ENCODE measurements at places on chromosomes 13 and 19.

DNA sequence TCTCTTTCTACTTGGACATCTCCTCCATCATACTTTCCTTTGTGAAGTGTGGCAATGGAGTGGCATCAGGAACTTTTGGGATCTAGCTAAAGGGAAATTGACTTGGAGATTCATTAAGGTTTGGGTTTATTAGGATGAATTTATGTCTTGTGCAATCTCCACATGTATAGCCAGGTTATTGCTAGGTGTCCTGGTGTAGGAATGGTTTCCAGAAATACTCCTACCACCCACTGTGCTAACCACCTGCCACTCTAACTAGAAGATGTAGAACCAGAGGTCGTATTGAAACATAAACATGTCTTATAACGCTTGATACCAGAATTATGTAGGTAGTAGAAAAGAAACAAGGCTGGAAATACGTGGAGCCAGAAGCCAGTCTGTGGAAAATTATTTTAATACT is 38.1 kb upstream of the MED4 start:
- no peak for DNase-seq

- no peak for DNase-seq
These were observed 13.3 kb downstream of the KCNC3 start for GRCh38 chr19:50315773-50316448.

- DNase-seq: peak; percentile 20
These were observed 30.4 kb upstream of the CYP4F8 start for GRCh38 chr19:15584541-15585115.

DNA sequence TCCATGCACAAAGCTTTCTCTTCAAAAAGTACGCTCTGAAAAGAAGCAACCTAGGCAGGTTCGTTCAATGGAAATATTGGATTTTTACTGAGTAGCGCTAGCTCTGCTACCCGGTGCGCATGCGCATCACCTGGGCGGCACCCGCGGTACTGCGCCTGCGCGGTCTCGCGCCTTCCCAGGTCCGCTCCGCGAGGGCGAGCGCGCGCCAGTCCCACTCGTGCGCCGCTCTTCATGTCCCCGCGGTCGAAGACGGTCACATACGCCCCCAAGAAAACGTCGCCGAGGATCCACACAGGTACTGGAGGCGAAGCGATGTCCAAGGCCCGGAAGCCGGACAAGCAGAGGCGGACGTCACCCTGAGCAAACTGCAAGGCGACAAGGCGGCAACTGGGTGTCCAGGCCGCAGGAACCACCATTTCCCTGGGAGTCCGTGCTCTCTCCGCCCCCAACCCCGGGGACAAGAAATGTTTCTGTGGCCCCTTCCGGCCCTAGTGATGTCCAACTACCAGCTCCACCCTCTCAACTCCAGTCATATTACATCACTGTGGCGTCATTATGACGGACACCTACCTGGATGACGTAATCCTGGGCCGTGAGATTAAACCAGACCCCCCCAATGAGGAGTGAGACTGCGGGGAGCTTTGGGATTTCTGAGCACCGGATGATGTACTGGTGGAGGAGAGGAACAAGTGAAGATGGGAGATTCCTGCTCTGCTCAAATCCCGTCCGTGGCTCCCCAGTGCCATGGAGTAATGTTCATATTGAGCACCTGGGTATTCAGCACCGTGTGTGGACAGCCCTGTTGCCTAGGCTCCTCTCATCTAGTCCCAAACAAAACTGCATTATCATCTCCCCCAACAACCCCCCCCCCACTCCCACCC is 4.8 kb upstream of the KCNC3 start:
- DNase-seq: no peak

DNA sequence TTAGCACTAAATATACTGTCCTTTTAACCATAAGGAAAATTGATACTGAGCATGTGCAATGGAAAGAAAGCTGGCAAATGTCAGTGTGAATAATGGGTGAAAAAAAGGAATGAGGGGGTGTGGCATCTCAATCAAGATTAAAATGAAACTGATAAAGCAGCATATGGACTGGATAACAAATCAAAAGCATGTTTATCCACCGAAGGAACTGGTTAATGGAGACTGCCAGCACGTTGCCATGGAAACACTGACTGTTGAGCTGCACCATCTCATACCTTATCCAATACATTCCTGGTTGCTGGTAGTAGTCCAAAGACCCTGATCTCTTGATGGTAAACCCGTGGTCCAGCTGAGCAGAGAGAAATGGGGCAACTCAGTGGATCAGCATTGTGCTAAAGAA is 311.4 kb upstream of the MAB21L1 start:
- no peak for DNase-seq

DNA sequence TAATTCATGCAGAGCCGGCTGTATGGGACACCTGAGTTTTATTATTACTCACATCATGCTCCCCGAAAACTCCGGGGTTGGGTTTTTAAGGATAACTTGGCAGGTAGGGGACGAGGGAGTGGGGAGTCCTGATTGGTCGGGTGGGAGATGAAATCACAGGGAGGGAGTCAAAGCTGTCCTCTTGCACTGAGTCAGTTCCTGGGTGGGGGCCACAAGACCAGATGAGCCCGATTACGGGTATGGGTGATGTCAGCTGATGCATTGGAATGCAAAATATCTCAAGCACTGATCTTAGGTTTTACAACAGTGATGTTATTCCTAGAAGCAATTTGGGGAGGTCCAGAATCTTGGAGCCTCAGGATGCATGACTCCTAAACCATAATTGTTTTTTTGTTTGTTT is 18.6 kb upstream of the COG3 start:
- DNase-seq: no peak

GRCh38 chr19:39412100-39412866 is at the start of gene PLEKHG2:
TSS of gene PLEKHG2 (plus strand) at chr19:39412669. CDS start at chr19:39414087, 1,418 bp downstream.
- DNase-seq: peak; percentile 95

DNA sequence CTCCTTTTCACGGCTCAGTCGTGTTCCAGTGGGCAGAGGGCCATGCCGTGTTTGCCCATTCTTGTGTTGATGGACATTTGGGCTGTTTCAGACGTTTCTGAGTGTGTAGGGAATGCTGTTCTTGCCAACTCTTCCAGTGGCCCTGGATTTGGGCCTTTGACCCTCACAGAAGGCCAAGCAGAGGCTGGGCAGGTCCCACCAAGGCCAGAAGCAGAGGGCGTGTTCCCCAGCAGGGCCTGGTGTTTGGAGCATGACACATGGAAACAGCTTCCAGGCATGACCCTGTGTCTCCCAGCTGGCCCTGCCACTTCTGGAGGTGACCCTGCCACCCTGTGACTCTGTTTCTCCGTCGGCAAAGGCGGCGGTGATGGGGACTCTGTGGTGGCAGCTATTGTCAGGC is 35.9 kb downstream of the EFNA2 start:
- no peak for DNase-seq

DNA sequence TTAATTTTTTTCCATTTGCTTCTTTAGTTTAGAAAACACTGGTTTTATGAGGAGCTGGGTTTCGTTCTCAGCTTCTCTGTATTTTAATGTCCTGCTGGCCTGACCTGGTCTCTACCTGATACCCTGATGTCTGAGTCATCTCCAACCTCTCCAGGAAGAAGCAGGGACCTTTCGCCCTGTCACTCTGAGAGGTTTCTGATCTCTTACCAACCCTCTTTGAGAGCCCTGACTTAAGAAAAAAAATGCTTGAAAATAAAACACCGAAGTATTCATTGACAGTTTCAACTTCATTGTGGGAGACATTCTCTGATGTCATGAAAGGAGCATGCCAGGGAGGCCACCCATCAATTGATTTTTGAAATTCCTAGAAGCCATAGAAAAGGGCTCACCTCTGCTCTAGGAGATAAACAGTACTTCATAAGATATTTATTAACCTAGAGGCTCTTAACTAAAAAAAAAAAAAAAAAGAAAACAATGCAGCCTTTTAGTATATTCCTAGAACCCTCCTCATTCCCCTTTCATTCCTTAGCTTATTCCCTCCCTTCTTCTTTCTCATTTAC is 234.8 kb downstream of the ENOX1 start:
- no peak for DNase-seq

- no peak for DNase-seq
These were observed 2.3 kb upstream of the KDM4B start for GRCh38 chr19:4966591-4966990.

GRCh38 chr13:95136638-95137037 is 164.6 kb downstream of the ABCC4 start:
- DNase-seq: no peak

DNA sequence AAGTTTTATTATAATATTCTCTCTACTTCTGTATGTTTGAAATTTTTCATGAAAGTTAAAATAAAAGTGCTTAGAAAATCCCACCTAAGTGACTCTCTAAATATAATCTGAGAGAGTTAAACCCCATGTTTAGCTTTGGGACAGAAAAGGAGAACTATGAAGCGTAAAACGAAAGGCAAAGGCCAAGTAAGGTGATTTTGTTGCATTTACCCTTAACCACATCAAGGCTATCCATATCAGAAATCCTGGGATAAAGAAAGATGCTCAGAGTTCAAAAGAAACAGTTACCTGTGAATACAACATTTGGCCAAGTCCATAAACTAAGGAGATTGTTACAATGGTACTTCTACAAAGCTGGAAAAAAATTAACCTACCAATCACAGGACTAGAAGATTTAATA is 31.3 kb downstream of the UBL3 start:
- DNase-seq: no peak

DNA sequence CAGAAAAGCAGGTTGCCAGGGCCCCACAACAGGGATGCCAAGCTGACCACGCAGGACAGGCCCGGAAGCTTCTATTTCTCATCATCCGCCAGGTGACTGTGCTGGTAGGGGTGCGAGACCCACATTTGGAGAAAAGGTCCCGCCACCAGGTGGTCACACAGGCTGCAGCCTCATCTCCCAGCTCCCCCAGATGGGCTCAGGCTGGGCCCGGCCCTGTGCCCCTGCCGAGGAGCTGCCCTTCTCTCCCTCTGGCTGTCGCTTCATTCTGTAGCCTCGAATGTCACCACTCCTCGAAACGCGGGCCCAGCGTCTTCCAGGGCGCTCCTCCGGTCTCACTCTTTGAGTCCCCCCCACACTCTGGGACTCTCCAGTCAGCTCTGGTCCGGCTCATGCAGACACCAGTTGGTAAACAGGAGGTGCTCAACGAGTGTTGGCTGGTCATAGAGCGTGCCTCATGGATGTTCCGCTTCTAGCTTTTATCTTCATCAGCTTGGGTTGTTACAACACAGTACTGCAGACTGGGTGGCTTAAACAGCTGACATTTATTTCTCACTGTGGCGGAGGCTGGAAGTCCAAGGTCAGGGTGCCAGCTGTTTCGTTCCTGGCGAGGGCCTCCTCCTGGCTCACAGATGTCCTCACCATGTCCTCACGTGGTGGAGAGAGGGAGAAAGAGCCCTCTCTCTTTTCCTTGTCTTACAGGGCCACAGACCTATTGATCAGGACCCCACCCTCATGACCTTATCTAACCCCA is 87.1 kb downstream of the TEX29 start:
- DNase-seq: no peak

DNA sequence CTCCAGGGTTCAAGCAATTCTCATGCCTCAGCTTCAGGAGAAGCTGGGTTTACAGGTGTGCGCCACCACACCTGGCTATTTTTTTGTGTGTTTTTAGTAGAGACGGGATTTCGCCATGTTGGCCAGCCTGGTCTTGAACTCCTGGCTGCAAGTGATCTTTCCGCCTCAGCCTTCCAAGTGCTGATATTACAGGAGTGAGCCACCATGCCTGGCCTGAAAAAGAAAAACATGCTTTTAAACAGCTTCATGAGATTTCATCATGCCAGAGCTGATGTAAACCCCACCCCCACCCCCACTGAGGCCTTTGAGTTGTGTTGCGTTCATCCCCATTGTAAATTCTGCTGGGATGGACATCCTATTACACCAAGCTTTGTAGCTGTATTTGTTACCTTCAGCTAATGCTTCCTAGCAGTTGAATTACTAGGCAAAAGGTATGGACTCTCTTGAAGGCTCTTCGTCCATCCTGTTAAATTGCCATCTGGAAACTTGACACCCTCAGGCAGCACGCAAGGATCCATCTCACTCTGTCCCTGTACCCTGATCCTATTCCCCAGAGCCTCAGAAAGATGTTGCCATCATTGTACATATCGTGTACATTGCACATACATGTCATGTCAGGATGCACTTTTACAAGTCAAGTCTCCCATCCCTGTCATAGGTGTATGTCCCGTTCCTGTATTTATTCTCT is 47.3 kb downstream of the NFIX start:
- DNase-seq: no peak

DNA sequence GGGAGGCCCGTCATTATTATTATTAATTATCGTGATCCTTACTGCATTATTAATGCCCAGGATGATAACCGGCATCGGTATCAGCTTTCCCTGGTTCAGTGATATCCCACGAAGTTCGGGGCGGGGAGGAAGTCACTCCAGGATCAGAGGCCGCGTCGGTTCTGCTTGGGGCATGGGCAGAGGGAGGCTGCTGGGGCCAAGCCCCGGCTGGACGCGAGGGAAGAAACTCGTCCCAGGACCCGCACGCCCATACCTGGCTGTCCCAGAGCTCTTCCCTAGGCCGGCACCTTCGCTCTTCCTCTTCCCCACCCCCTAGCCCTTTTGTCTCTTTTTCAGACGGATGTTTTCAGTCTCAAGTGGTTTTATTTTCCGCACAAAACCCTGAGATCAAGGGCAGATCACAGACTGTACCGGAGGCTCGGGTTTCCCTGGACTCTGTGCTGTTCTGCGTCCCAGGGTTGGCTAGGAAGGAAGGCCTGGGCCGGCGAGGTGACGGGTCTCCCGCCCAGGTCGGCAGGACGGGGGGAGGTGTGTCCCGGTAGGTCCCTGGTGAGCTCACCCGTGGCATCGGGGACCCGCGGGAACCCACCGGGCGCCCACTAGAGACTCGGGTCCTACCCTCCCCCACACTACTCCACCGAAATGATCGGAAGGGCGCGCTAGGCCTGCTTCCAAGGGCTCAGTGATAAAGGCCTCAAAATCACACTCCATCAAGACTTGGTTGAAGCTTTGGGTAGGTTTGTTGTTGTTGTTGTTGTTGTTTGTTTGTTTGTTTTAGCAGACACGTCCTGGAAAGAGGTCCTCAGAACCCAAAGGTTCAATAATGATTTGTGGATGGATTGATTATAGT is 7.9 kb downstream of the ZIC2 start:
- no peak for DNase-seq

- DNase-seq: no peak
These were observed 2448.7 kb upstream of the PCDH20 start for GRCh38 chr13:63864171-63864902.

GRCh38 chr13:103067751-103068555 is 1.7 kb upstream of the SLC10A2 start:
- DNase-seq: peak; percentile 48

DNA sequence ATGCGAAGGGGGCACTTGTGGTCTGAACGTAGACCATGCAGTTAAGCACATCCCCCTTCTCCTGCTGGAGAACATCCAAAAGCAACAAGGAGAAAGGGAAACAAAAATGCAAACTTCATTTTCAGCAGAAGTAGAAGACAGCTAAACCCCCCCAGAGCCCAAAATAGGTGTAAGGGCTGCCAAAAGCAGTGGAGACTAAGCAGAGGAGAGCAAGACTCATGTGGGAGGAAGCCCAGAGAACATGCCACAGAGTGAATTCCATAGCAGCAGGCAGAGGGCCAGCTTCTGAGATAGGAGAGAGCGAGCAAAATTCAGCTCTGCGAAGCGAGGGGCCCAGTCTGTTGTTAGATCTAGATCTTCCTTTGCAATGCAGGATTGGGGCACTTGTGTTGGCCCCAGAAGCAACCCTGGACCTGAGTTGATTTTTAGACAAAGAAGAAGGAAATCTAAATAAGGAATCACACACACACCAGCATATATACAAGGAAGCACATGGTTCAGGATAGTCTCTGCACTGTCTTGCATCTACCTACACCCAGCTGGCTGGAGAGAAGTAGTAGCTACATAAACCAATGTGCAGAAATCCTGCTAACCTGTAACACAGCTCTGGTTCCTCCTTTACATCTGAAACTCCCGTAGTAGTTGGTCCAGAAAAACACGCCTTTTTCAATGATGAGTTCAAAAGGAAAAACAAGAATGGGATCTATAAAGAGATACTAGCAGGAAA is 199.6 kb downstream of the SPRY2 start:
- DNase-seq: no peak
